Thymus (tissue), 14 donors: ENCODE measurements at places on chromosomes 16 and 17. TPM values are rescaled to one million over a fixed set of nuclear protein-coding genes. Genes with fewer than 3 reads are reported as not detected.

- peak overlapping the region; percentile 72 for H3K4me3 ChIP-seq
- DNase-seq, result peak; percentile 48
- H3K4me1 ChIP-seq, result peaks cover 10% of the 10 kb centered on the region
- peak overlapping the region; percentile 100 for H3K27ac ChIP-seq
- no peaks in the 10 kb centered on the region for H3K27me3 ChIP-seq
- H3K36me3 ChIP-seq, result peaks cover 19% of the 10 kb centered on the region
Measured at GRCh38 chr17:29292992-29293889, 707 bp downstream of the NUFIP2 start.

The QPRT gene
- 16.9 TPM for total RNA-seq

The ZC3H18 gene
- total RNA-seq, result 11.2 TPM

The PARD6A gene
- 4.6 TPM for total RNA-seq

DNA sequence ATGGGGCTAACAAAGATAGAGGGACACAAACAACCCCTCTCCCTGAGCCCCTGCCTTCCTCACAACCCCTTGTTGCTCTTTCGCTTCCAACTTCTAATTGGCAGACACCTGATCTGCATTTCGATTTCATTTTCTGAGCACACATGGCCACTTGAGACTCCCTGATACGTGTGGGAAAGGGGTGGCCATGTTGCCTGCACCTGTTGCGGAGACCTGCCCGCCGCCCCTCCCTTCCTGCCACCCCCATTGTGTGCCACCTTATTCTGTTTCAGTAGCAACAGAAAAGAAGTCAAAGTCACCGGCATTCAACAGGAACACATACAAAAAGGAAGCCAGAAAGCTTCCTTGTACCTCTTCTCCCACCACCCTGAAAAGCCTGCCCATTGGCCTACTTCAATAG, 254.7 kb upstream of the SOX9 start:
- no peak overlapping the region for H3K27ac ChIP-seq
- no peaks in the 10 kb centered on the region for H3K4me1 ChIP-seq
- DNase-seq, result no peak
- no peaks in the 10 kb centered on the region for H3K36me3 ChIP-seq
- no peaks in the 10 kb centered on the region for H3K27me3 ChIP-seq
- no peak overlapping the region for H3K4me3 ChIP-seq

DNA sequence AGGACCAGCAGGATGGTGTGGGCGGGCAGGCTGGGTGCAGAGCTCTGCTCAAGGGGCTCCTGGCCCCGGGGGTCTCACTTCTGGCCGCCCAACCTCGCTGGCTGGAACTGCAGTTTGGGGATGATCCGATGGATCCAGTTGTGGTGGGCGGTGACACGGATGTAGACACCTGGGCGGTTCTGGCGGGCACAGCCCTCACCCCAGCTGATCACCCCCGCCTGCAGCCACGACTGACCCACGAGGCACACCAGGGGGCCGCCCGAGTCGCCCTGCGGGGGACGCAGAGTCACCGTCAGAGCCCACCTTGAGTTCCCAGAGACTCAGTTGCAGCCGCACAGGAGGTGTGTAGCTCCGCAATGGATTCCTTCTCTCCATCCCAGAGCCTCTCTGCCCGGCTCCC, 7.5 kb downstream of the PRSS27 start:
- no peak overlapping the region for H3K27ac ChIP-seq
- peaks cover 7% of the 10 kb centered on the region for H3K4me1 ChIP-seq
- peaks cover 3% of the 10 kb centered on the region for H3K27me3 ChIP-seq
- H3K36me3 ChIP-seq, result peaks cover 23% of the 10 kb centered on the region

The SLC5A11 gene
- 0.09 TPM for total RNA-seq

The PABPN1L gene
- 0.09 TPM for total RNA-seq

DNA sequence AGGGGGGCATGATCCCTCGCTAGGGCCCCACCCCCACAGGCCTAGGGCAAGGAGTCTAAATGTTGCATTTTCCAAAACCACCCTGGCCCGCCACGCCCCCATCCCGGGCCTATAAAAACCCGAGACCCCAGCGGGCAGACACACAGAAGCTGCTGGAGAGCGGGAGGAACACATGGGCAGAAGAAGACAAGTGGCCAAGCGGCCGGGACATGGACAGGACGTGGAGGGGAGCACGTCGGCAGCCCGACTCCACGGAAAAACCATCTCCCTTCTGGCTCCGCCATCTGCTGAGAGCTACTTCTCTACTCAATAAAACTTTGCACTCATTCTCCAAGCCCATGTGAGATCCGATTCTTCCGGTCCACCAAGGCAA, 34.1 kb upstream of the ENPP7 start:
- no peak for DNase-seq
- H3K4me3 ChIP-seq, result no peak overlapping the region
- no peaks in the 10 kb centered on the region for H3K4me1 ChIP-seq
- H3K27me3 ChIP-seq, result peaks cover 50% of the 10 kb centered on the region
- no peak overlapping the region for H3K27ac ChIP-seq

DNA sequence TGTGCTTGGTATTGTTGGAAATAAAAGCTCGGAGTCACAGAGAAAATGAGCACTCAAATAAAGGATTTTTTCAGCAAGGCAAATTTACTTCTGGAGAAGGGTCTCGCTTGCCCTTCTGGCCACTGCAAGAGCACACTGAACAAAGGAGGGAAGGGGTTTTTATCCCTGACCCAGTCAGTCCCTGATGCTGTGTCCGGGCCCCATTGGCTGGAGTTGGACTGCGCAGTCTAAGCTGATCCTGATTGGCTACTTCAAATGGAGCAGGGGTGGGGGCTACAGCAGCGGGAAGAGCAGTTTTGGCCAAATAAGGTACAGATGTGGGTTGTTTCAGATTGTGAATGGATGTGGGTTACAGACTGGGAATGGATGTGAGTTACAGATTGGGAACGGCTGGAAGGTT, 4.3 kb upstream of the NLRP1 start:
- no peak overlapping the region for H3K4me3 ChIP-seq
- H3K36me3 ChIP-seq, result no peaks in the 10 kb centered on the region
- H3K27me3 ChIP-seq, result no peaks in the 10 kb centered on the region
- DNase-seq, result no peak
- no peak overlapping the region for H3K27ac ChIP-seq

GRCh38 chr16:26175944-26176343, 484.2 kb downstream of the HS3ST4 start:
- no peak overlapping the region for H3K27ac ChIP-seq
- H3K4me1 ChIP-seq, result no peaks in the 10 kb centered on the region
- no peak for DNase-seq
- no peaks in the 10 kb centered on the region for H3K27me3 ChIP-seq
- no peak overlapping the region for H3K4me3 ChIP-seq

DNA sequence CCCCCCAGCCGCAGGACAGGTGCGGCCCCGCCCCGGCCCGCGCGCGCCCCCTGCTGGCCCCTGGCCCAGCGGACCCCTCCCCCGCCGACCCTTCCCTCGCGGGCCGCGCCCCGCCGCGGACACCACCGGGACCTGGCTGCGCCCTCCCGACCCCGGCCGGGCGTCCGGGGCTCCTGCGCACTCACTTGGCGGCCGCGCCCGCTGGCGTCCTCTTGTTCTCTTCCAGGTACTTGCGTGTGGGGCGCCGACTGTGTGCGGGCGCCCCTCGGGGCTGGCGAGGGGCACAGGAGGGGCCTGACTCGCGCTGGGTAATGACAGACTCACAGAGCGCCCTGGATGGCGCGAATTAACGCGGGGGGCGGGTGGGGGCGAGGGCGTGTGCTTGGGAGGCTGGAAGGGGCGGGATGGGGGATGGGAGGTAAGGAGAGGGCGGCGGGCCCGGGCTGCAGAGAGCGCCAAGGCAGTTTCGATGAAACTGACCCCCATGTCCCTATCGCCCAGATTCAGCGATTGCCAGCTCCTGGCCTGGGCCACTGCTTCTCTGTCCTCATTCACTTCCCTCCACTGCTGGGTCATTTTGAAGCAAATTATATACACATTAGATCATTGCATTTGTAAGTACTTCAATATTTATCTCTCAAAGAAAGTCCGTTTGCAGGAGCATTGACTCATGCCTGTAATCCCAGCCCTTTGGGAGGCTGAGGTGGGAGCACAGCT, 445 bp upstream of the DBNDD1 start:
- no peak for DNase-seq
- H3K4me1 ChIP-seq, result peaks cover 16% of the 10 kb centered on the region
- peaks cover 54% of the 10 kb centered on the region for H3K27me3 ChIP-seq

DNA sequence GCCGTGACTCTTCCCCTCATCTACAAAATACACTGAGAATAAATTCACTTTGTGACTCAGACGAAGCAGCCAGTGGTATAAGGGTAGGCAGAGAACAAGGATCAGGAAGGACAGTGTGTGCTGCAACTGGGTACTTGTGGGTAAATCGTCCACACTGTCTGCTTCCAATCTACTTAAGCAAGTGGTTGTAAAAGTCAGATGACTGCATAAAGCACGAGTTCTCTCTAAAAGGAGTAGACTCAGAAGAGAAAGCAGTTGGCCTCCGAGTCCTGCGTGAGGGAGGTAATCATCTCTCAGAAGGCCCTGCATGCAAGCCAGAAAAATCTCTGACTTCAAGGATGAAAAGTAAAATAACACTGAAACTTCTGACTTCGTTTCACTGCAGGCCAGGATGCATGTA, 43.1 kb downstream of the ANKFY1 start:
- H3K27ac ChIP-seq, result no peak overlapping the region
- H3K27me3 ChIP-seq, result no peaks in the 10 kb centered on the region
- H3K4me3 ChIP-seq, result no peak overlapping the region
- no peak for DNase-seq

The HOXB4 gene
- 0.90 TPM for total RNA-seq

- no peaks in the 10 kb centered on the region for H3K4me1 ChIP-seq
- no peaks in the 10 kb centered on the region for H3K27me3 ChIP-seq
- DNase-seq, result no peak
- H3K4me3 ChIP-seq, result no peak overlapping the region
- H3K36me3 ChIP-seq, result no peaks in the 10 kb centered on the region
Measured at GRCh38 chr17:56326001-56326359, 172.7 kb downstream of the ANKFN1 start.

DNA sequence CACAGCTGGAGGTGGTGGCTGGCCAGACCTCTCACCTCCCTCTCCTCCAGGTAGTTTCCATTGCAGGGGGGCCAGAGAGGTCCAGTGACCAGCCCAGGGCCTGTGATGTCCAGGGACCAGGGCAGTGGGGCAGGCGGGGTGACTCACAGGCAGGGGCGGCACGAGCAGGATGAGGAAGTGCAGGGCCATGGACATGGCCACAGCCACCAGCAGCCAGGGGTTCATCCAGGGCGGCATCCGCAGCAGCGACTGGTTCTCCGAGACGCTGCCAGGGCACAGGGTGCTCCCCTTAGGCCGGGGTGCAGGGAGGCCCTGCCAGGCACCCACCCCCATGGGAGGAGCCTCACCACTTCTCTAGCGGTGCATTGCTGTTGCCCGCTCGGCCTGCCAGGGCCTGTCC, 12.9 kb upstream of the P2RX1 start:
- H3K4me1 ChIP-seq, result no peaks in the 10 kb centered on the region
- no peak overlapping the region for H3K27ac ChIP-seq
- H3K4me3 ChIP-seq, result no peak overlapping the region
- no peaks in the 10 kb centered on the region for H3K27me3 ChIP-seq
- peaks cover 89% of the 10 kb centered on the region for H3K36me3 ChIP-seq

DNA sequence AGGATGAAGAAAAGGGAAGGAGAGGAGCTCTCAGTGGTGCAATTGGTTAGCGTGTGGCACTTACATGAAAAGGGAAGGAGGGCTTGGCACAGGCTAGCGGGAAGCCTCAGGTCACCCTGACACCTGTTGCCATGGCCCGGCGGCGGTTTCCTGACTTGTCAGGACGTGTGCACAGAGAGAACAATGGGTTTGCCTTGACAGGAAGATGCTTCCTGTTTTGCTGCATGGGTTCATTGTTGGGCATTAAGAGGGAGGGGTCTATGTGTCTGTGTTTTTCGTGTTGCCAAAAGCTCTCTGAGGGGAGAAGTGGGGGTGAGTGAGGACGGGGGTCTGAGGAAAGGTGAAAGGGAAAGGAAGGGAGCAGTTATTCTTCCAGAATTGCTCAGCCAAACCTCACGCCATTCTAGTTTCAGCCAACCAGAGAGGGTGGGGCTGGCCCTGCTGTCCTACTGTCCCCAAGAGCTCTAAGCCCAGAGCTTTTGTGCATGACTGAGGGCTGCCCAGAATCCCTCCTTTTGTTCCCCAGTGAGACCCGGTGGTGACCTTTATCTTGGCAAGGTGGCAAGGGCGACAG, 17.1 kb upstream of the CCR7 start:
- peak overlapping the region; percentile 27 for H3K4me3 ChIP-seq
- H3K36me3 ChIP-seq, result no peaks in the 10 kb centered on the region
- H3K27me3 ChIP-seq, result no peaks in the 10 kb centered on the region
- H3K4me1 ChIP-seq, result peaks cover 13% of the 10 kb centered on the region
- DNase-seq, result peak; percentile 71
- peak overlapping the region; percentile 92 for H3K27ac ChIP-seq

DNA sequence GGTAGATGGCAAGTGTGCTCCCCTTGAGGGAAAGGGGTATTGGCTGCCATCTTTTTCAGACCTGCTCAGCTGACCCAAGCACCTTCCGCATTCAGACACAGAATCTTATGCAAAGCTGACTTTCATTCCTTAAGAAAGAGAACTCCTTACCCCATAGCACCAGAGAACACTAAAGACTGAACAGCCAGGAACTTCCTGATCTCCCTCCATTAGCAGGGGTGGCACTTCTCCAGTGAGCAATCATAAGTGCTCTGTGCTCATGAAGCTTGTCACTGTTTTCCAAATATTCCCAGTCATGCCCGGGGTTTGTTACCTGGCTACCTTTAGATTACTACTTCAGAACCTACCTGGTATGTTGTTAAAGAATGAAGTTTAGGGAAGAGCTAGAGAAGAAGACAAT, 11.9 kb downstream of the HSD17B2 start:
- no peaks in the 10 kb centered on the region for H3K36me3 ChIP-seq
- DNase-seq, result no peak
- peaks cover 2% of the 10 kb centered on the region for H3K27me3 ChIP-seq
- H3K4me3 ChIP-seq, result no peak overlapping the region

The FN3K gene
- 0.24 TPM for total RNA-seq

DNA sequence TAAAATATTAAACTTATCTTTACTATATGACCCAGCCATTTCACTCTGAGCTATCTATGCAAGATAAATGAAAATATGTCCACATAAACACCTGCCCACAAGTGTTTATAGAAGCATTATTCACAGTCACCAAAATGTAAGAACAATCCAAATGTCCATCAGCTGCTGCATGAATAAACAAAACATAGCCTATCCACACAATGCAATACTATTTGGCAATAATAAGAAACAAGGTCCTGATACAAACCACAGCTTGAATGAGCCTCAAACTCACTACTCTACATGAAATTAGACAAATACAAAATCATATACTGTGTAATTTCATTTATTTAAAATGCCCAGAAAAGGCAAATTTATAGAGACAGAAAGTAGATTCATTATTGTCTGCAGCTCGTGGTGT, 355.1 kb downstream of the CDH8 start:
- no peaks in the 10 kb centered on the region for H3K36me3 ChIP-seq
- H3K27ac ChIP-seq, result no peak overlapping the region
- no peak for DNase-seq
- H3K4me1 ChIP-seq, result no peaks in the 10 kb centered on the region
- no peak overlapping the region for H3K4me3 ChIP-seq
- H3K27me3 ChIP-seq, result no peaks in the 10 kb centered on the region
